Activated T-helper 1 cell treated with anti-CD3 and anti-CD28 coated beads, Interleukin-12 subunit alpha, Interleukin-12 subunit beta, Interleukin-2, Interleukin-4 antibody, amounts not matched to agents 30 ng/mL and 10 ng/mL and 1 ng/mL, durations not matched to agents 14 hours and 24 hours and 36 hours (primary cell): ENCODE measurements at places on chromosomes 2 and 18.
A peak's percentile ranks its signal among the peaks of the same experiment; 100 is the strongest.

DNA sequence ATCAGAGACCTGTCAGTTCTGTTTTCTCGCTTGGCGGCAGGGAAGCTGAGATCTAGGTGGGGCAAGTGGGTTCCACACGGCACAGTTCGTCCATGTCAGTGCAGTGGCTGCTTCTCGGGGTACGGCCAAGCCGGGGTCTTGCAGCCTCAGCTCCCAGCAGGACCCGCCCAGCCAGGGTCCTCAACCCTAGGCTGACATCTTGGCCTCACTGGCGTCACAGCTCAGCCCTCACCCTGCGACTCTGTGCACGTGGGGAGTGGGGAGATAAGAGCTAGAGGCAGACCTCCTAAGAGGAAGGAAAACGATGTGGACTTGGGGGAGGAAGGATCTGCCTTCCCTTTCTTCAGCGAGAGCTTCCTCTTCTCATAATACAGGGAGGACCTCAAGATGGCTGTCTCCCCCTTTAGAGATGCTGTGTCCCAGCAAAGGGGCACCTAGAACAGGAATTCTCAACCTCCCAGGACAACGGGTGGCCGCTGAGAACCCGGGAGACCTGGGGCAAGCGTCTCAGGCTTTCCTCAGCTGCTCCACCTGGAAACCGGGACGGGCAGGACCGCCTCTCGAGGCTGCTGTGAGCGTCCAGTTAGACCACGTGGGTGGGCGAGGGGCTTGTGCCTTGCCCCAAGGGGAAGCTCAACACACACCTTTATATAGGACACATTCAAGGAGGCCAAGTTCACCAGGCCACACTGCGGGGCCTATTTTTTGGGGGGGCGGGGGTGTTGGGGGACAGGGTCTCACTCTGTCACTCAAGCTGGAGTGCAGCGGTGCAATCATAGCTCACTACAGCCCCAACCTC, 23.5 kb upstream of the KLF11 start:
- H3K36me3 ChIP-seq: no peaks in the 10 kb centered on the region
- peaks cover 2% of the 10 kb centered on the region for H3K27me3 ChIP-seq
- no peaks in the 10 kb centered on the region for H3K4me1 ChIP-seq
- DNase-seq: no peak
- H3K4me3 ChIP-seq: no peak overlapping the region

DNA sequence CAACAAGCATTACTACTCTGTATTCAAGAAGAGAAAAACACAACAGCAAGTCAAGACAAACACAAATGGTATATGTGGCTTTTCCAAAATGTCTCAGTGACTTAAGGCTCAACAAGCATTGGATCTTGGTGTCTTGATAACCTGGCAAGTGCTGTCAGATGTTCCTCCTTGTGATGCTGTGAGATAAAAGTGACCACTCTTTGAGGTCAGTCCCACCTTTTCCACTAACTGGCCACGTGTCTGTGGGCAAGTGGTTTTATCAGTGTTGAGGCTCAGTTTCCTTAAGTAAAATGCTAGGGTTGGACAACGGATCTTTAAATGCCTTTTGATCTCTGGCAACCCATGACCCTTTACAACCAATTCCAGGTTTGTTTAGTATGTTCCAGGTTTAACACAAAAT, 98.7 kb downstream of the BCL2 start:
- peaks cover 86% of the 10 kb centered on the region for H3K4me1 ChIP-seq
- peaks cover 58% of the 10 kb centered on the region for H3K36me3 ChIP-seq
- H3K27me3 ChIP-seq: no peaks in the 10 kb centered on the region
- no peak for DNase-seq

GRCh38 chr18:4405965-4406364, 49.1 kb downstream of the DLGAP1 start:
- H3K27me3 ChIP-seq: no peaks in the 10 kb centered on the region
- no peaks in the 10 kb centered on the region for H3K36me3 ChIP-seq
- no peak overlapping the region for H3K27ac ChIP-seq
- no peaks in the 10 kb centered on the region for H3K4me1 ChIP-seq

DNA sequence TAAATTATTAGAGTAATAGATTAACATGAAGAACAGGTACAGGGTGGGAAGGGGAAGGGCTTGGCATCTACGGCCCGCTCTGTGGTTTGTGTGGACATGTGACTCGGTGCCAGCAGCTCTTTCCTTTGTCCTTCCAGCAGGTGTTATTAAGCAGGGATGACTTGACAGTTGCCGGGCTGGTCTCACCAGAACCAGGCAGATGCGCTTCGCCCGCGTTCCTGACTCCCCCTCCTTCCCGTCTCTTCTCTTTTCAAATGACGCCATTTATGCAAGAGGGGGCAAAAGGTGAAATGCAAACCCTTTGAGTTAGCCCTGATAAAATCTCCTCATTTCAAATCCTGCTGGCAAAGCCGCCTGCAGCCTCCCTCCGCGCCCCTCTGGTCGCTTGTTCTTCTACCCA, 38.9 kb upstream of the MGAT4A start:
- DNase-seq: no peak
- H3K27ac ChIP-seq: peak overlapping the region; percentile 99
- peaks cover 79% of the 10 kb centered on the region for H3K4me1 ChIP-seq

DNA sequence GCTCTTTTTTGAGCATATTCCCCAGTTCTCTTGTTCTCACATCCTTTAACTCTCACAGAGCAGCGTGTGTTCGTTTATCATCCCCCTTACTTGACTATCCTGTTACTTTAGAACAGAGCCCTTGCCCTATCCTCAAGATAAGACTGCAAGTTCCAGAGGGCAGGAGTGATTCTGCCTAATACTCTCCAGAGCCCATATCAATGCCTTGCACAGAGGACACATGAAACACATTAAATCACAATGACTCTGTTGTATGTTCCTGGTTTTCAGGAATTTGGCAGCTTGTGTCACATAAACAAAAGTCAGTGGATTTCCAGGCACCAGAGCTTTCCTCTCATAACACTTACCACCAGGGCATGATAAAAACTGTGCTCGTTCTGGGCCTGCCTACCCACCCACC, 156.7 kb downstream of the RNF144A start:
- H3K27ac ChIP-seq: no peak overlapping the region
- H3K4me3 ChIP-seq: no peak overlapping the region
- H3K27me3 ChIP-seq: no peaks in the 10 kb centered on the region
- H3K36me3 ChIP-seq: peaks cover 4% of the 10 kb centered on the region
- no peak for DNase-seq
- no peaks in the 10 kb centered on the region for H3K4me1 ChIP-seq

DNA sequence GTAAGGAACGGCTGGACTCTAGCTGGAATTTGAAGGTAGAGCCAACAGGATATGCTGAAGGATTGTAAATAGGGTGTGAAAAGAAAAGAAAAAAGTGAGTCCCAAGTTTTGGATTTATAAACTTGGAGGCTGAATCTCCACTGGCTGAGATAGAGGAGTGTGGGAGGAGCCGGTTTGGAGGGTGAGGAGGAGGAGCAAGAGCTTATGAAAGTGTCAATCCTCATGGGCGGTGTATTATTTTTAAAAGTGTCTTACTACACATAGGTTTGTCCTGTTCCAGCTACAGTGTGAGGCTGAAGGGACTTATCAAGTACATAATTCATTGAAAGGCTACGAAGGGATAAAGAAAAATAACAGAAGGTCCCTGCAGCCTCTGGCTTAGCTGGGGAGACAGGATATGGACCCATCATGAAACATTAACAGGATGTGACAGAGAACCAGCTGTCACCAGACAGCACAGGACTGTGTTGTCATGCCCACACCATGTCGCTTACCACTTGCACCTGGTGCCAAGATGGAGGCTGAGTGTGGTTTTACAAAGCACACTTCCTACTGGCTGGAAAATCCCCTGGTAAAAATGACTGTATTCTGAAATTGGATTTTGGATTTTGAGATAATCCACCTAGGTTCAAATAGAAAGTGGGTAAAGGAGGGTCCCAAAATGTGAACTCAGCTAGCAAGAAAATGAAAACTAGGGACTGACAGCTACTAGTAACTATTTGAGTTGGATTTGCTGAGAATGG, 2.5 kb upstream of the MREG start:
- H3K4me1 ChIP-seq: peaks cover 59% of the 10 kb centered on the region
- DNase-seq: peak; percentile 45
- peak overlapping the region; percentile 82 for H3K27ac ChIP-seq
- H3K27me3 ChIP-seq: peaks cover 2% of the 10 kb centered on the region
- H3K36me3 ChIP-seq: peaks cover 5% of the 10 kb centered on the region
- peak overlapping the region; percentile 32 for H3K4me3 ChIP-seq

DNA sequence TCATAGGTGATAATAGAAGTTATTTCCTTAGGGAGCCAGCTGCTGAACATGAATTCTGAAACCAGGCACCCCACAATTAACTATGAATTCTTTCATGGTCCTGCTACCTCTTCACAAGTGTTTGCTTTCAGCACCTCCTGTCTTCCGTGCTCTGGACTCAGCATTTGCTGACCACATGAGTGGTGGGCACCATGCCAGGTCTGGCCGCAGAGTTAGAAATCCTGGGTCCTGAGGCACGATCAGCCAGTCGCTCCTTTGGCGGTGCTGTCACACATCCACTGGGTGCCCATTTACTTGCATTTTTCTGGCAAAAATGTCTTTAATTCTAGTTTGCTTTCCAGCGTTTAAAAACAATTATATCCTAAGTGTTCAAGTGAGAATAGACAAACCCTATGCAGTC, 196.4 kb upstream of the PXDN start:
- no peaks in the 10 kb centered on the region for H3K27me3 ChIP-seq
- H3K27ac ChIP-seq: no peak overlapping the region

DNA sequence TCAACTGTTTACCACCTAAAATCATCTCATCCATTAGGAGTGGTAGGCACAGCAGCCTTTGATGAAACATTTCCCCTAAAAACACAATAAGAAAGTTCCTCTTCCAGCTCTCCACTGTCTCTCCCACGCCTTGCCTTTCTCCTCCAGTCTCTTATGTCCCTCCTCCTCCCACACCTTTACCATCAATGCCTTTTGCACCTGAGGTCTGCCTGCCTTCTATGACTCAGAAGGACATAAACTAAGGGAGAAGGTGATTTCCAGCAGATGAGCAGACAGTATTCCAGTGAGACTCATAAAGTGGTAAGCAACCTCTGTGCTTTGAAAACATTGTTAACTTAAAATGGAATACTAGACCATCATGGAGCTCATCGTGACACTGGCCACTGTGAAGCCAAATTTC, 34.2 kb upstream of the NDUFV2 start:
- H3K27ac ChIP-seq: peak overlapping the region; percentile 57
- no peaks in the 10 kb centered on the region for H3K27me3 ChIP-seq
- H3K4me1 ChIP-seq: peaks cover 35% of the 10 kb centered on the region
- no peaks in the 10 kb centered on the region for H3K36me3 ChIP-seq
- no peak overlapping the region for H3K4me3 ChIP-seq

GRCh38 chr2:25707927-25708590, 34.7 kb upstream of the DTNB start:
- peaks cover 12% of the 10 kb centered on the region for H3K27me3 ChIP-seq
- H3K4me1 ChIP-seq: peaks cover 25% of the 10 kb centered on the region
- no peaks in the 10 kb centered on the region for H3K36me3 ChIP-seq
